ENCODE measurements at places on chromosomes 3 and 15.

GRCh38 chr3:29642393-29643033, 361.6 kb downstream of the RBMS3 start:
- DNase-seq: no peak

GRCh38 chr3:65808824-65809223, 229.9 kb downstream of the MAGI1 start:
- no peak for DNase-seq

DNA sequence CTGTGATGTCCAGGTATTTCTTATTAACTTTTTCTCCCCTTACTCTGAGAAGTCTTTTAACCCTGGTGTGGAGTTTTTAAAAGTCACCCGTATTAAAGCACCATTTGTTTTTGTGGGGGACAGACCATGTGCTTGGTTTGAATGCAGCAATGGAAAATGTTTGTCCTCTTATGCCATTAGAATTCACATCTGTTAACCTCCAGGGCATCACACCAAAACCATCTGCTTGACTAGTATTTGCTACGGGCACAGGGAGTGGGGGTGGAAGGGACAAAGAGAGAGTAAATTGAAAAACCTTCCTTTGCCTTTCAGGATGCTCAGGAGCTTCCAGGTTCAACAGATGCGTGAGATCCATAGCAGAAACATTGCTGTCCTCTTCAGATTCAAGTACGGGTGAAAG, 61.4 kb upstream of the GOLGA8B start:
- no peak for DNase-seq

DNA sequence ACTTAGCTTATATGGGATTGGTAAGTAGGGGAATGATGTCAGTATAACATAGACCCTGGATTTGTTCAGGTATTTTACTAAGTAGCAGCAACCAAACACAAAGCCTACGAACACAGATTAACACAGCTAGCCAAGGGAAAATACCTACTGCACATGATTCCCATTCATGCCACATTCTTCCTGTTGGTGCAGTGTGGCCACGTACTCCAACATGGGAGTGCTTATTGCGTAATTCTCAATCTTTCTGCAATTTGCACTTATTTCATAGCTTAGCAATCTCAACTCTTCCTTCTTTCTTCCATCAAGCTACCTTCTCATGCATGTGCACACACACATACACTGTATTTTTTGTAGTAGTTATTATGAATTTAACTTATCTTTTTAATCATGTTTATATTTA, 186.8 kb downstream of the IL5RA start:
- no peak for DNase-seq

DNA sequence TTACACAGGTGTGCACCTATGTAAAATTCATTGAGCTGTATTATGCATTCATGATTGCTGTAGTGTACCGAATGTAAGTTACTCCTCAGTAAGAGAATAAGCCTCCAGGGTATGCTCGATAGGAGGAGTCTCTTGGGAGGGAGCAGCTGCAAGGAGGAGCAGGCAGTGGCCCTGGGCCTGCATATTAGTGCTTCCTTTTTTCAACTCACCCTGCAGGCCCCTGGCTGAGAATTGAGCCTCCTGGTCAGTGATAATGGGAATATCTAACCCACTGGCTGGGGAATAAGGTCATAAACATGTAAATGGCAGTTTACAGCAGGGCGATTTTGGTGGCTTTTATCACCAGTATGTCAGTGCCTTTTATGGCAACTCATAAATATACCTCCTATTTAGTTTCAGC, 21.7 kb upstream of the SFMBT1 start:
- DNase-seq: no peak

DNA sequence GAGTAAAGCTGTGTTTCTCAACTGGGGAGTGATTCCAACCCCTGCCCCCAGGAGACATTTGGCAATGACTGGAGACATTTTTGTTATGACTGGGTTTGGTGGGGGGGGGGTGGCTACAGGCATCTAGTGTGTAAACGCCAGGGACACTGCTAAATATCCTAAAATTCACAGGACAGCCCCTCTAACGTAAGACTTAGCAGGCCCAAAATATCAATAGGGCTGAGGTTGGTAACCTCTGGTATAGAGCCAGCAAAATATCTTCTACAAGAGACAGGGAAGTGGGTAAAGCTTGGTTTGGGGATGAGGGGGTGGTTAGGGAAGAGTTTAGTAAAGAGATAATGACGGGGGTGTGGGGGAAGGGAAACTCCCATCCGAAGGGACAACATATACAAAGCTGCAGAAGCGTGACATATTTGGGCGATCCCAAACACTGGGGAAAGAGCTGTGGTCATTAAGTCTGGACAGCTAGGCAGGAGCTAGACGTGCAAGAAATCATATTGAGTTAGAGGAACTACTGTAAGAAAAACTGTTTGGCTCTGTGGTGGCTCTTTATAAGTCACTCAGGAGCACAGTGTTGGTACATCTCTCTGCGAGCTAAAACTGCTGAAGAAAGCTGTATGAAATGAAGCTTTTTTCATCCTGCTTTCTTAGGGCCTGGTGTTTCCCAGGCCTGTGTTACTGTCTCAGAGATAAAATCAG, 697 bp upstream of the TRIM69 start:
- DNase-seq: no peak

- DNase-seq: no peak
These were observed 507 bp upstream of the JMJD7 start for GRCh38 chr15:41827290-41827879.

DNA sequence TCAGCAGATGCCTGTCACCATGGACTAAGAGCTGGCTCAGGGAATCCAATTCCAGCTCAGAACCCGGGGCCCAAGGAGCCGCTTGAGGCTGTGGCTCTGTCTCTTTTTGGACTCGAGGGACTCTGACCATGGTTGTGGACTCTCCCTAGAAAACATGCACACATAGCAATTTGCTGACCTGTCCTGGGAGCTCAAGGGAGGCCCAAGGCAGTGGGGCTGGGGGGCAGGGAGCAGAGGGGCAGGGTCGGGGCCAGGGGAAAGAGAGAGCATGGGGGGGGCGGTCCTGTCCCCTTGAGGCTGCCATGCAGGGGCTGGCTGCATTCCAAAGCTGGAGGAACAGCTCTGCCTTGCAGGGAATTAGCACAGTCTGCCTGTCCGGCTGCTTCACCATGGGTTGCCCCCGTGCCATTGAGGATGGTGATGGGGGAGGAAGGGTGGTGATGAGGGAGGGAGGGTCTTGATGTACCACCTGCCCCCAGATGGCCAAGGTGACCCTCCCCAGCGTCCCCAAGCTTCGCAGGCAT, 190.1 kb downstream of the GOLGA6L6 start:
- no peak for DNase-seq

DNA sequence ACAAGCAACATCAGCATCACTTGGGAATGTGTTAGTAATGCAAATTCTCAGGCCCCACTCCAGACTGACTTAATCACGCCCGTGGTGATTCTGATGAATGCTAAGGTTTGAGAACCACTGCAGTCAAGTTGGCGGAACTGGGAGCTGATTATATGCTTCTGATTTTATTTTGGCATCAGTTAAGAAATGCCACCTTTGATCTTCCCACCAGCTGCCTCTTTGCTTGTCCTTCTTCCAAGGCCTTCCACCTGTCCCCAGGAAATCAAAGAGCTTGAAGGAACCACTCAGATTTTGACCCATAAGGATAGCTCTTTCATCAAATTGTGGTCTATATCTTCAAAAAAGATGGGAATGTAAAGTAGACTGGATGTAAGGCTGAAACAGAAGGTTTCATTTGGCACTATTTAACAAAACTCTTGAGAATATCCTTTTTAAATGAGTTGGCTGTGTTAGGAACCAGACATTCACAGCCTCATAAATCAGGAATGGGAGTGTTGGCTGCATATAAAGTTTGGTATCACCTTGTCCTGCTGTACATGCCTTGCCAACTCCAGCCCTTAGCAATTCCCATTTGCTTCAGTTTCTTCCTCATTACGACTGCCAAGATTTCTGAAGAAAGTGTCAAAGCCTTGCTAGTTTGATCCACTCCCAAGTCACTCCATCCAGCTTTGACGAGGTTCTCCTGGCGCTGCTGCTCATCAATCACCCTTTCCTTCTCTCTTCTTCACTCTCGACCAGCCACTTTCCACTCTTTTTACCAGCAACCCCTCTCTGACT, 125.8 kb upstream of the NPHP3 start:
- no peak for DNase-seq

GRCh38 chr15:66875588-66876420, 173.8 kb downstream of the SMAD6 start:
- no peak for DNase-seq

GRCh38 chr3:179961071-179961702, 75.5 kb downstream of the PEX5L start:
- DNase-seq: no peak

DNA sequence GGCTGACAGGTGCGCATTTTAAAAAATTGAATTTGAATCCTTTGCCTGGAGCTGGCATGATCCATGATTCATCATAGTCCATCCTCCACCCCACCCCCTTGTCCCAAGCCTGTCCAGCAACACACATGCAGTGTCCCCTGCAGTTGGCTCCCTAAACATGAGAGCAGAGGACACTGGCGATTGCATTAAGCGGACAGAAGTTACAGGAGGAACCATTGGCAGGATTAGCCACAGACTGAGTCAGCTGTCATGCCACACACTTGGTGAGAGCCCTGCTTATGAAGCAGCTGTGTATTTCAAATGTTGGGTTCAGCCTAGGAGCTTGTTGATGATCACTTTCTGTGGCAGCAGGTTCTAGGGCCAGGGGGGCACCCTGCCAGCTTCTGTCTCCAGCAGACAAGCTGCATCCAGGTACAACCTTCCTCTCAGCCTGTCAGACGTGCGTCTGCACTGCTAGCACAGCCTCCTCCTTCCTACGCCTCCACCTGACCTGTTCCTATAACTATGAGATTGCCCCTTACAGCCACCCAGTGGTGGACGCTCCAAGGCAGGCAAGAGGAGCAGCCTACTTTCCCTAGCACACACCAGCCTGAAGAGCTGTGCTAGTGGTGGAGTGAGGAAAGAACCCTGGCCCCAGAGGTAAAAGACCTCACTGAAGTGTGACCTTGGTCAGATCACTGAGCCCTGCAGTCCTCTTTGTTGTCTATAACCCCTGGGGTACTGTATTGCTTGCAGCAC, 121.9 kb downstream of the SLCO3A1 start:
- DNase-seq: no peak

GRCh38 chr3:98577178-98577895, 16.1 kb downstream of the CPOX start:
- no peak for DNase-seq

GRCh38 chr3:45113625-45114050, 32.5 kb downstream of the CDCP1 start:
- no peak for DNase-seq

DNA sequence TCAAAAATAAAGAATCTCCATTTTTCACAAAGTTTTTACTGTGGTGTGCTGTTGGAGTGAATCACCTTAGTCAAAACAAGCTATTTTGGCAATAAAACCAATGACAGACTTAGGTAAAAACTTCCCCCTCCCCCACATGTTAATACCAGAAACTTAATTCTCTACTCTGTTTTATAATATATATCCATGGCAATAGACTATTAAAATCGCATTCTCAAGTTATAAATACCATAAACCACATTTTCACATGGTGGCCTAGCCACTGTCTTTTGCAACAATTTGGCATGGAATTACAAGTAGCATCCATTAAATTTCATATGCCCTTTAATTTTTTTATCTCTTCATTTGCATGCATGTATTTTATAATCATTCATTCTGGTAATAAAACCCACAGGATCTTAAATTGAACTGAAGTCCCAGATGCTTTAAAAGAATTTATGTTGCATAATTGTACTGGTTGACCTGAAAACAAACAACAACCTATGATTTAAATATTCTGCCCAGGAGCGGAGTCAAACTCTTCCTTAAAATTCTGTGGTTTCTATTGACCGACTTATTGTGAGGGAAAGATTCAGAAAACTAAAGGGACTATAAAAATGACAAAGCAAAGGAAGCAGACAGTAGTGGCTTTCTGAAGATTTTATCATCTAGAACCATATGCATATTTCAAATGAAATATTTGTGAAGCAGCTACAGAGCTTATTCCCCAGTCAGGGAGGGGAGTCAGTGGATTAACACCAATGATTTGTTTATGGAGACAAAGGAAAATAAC, 229.0 kb upstream of the TBL1XR1 start:
- DNase-seq: no peak

DNA sequence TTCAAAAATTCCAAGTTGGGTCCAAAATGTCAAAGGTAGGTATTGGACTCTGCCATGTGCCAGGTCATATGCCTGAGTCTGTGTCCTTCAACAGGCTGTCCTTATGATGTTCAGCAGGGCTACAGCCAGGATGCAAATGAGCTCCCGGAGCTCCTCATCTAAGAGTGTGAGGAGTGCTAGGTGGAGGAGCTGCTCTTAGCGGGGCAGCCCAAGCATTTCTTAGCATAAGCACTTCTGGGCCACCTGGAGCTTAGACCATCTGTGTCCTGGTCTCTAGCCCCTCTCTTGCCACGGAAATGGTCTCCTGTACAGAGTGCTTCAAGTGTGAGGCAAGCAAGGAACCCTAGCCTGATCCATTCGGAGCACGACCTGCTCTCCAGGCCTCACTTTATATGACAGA, 64.6 kb upstream of the PRR23C start:
- DNase-seq: no peak

- no peak for DNase-seq
These were observed 690.2 kb upstream of the DPPA4 start for GRCh38 chr3:110027446-110028080.

DNA sequence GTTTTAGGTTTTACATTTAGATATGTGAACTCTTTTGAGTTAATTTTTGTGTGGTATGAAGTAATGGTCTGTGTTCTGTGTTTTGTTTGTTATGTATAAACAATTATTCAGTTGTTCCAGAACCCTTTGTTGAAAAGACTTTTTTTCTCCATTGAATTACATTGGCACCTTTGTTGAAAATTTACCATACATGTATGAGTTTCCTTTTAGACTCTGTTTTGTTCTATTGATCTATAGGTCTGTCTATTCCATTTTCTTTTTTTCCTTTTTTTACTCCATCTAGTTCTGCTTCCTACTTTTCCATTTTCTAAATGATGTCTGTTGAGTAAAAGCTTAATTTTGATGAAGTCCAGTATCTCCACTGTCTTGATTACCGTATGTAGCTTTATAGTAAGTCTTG, 31.4 kb downstream of the ARIH2 start:
- no peak for DNase-seq

GRCh38 chr3:132073771-132074170, 39.0 kb upstream of the CPNE4 start:
- DNase-seq: no peak

DNA sequence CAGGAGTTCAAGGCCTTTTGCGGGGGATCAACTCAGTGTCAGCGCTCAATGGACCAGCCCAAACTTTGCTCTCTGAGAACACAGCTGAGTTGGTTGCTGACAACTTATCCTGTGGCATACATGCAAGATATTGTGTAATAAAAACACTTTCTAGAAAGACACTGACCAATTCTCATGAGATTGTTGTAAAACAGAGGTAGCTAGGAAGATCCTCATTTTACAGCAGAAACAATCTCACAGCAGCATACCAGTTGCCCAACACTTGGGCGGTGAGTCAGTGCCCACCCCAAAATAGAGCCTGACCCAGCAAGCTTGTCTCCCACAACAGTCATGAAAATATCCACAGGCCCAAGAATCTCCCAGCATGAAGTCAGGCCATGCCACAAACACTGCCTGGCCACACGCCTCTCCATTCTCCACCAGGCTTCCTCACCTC, 18.2 kb downstream of the KLHL6 start:
- no peak for DNase-seq
